ENCODE measurements at places on chromosomes 1 and 21.

GRCh38 chr1:194369060-194369459 lies 1182.6 kb upstream of the B3GALT2 start:
- DNase-seq, result no peak

DNA sequence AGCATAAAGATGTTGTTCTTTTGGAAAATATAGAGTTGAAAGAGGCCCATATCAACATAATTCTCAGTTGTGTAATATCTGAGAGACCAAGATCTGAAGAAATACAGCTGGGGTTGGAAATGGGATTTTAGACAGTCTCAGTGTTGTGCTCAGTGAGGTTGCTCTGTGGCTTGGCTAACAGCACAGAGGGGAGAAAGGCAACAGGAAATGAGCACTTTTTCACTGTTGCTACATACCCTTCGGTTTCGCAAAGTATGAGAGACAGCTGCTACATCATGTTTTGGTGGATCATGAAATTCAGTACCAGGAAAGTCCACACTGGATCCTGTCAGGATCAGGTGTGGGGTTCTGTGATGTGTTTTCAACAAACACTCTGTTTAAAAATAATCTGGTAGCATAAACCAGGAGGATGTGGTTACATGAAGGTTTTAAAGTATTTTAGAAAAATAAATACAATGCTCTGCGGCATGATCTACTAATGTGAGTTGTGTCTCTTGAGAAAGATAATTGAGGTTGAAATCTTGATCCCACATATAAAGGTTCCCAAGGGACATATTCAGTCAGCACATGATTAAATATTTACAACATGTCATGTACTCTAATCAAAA lies 7.0 kb upstream of the GPR88 start:
- DNase-seq, result peak; percentile 41

DNA sequence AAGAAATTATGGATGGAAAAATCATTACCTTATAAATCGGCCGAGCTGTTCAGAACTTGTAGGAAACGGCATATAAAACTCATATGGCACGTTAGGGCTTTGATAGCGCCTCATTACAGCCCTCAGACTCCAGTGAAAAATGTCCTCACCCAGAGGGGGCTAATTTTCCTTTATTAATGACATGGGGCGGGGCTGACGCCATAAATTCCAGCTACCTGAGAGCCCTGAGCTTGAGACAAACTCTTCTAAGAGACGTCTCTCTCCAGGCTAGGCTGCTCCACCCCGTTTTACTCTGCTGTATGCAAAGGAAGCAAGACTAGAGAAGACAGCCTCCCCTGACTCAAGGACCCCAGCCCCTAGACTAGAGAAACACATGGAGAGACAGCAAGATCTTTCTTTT lies 149.4 kb downstream of the TRABD2B start:
- no peak for DNase-seq

DNA sequence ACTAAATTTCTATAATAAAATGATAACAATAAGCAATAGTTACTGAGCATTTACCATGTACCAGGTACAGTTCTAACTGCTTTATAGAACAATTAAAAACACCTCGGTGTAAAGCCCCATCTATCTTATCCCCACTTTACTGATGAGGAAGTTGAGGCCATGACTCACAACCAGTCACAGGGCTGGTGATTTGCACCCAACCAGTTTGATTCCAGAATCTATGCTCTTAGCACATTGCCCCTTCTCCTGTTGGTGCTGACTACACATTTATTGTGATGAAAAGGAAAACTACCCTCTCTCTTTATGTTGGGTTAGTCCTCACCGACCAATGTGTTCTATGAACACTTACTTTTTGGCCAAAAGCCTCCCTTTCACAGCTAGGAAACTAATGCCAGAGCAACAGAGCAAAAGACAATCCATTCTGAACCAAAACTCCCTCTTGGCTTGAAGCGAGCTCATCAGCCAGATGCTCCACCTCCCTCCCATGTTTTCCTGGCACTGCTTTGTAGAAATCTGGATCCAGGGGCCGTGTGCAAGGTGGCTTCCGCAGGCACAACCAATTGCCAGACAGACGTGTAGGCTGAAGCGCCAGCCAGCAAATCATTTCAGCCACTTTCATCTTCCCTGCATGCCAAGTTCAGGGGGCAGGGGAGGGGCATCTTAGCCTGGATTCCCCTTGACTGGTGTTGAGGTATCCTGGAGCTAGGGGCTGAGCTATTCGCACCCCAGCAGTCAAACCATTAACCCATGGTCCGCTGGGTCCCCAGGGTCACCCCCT lies 32.0 kb upstream of the SLC30A1 start:
- DNase-seq, result no peak

GRCh38 chr1:113333056-113333455 lies 57.3 kb upstream of the MAGI3 start:
- no peak for DNase-seq

DNA sequence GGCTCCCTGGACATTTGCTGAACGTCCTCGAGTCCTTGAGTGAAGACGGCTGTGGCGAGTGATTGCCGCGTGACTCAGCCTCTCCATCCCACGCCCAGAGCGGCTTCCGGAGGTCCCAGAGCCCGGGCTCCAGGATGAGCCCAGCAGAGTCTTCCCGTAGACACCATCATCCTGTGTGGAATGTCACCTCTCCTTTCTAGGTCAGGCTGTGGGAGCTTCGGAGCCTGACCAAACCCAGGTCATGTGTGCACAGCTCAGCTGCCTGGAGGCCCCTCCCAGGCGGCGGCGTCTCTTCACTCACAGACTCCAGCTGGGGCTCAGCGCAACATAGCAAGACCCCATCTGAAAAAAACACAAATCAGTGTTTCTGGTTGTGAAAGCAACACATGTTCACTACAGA lies 38.2 kb downstream of the PRKCZ start:
- DNase-seq, result no peak

Data from CD4-positive, alpha-beta T cell treated with Interferon alpha-2 for 1 hour (primary cell).